Psoas muscle (tissue), 8 donors: ENCODE measurements at places on chromosomes 7 and 10. TPM values are rescaled to one million over a fixed set of nuclear protein-coding genes. Genes with fewer than 3 reads are reported as not detected.

GRCh38 chr7:44973610-44974401 is 5.0 kb downstream of the MYO1G start:
- no peak for DNase-seq

DNA sequence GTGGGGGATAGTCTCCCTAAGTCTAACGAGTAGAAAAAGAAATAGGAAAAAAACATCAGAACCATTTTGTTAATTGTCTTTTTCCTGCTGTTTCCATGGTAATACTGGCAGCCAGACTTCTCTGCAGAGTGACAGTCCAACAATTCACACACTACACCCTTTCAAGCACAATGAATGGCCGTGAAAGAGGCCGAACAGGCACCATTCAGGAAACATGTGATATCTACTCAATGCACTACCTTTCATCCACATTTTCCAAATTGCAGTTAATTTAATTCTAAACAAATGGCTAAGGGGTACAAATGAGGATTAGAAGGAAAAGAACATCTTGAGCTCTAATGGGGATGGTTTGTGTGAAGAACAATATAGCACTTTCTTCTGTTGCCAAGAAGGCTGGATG is 358.5 kb upstream of the ANKRD30A start:
- DNase-seq, result no peak

DNA sequence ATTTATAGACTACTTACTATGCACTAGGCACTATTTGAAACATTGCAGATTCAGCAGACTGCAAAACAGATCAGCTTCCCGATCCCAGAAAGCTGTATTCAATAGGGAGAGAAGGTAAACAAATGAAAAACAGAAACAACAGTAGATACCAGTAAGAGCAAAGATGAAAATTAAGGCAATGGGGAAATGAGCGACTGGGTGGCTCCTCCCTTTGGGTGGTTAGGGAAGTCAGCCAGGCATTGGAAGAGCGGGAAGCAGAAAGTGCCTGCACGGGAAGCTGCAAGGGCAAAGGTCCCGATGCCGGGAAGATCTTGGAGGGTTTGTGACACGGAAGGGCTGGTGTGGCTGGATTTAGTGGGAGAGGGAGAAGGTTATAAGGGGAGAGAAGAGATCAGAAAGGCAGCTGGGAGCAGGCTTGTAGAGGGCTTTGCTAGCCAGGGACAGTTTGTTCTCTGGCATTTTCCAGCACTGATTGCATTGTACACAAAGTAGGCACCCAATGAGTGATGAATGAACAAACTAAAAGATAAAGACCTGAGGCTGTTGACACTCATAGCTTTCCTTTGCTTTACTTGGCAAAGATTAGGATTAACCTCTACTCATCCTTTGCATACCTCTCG is 67.8 kb downstream of the NAMPT start:
- DNase-seq, result peak; percentile 76

- DNase-seq, result no peak
Measured at GRCh38 chr10:8221451-8221850, 167.0 kb downstream of the GATA3 start.

GRCh38 chr10:119358152-119358512 is 150.8 kb downstream of the GRK5 start:
- no peak for DNase-seq

GRCh38 chr10:44994752-44995530 is 5.8 kb upstream of the ZNF22 start:
- peak; percentile 71 for DNase-seq

Gene ACTR3C
- total RNA-seq, result 3.3 TPM

Gene OR9A2
- not detected for total RNA-seq

DNA sequence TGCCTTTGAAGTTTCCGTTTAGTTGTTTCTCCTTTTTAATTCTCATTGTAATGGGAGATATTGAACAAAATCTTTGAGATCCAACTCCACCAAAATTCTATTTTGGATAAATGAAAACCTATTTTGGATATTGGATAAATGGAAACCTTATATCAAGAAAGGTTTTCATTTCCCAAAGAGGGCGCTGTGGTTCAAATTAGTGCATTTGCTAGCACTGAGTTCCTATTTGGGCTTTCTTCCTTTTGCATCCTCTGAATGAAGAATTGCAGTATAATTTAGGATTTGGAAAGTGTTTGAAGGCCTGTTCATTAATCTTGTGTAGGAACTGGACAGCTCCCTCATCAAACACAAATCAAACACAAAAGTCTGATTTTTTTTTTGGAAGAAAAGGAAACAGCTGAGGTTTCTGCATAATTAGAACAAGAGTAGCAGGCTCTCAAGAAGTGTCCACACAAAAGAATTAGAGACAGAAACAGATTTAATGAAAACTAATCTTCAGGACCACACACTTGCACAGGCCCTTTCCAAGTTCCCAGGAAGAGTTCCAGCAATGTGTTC is 80.8 kb upstream of the KLF14 start:
- DNase-seq, result no peak

Gene NOS3
- 6.0 TPM for total RNA-seq

- no peak for DNase-seq
Measured at GRCh38 chr10:19922236-19922963, 106.2 kb downstream of the PLXDC2 start.

Gene C7orf33
- total RNA-seq, result not detected

DNA sequence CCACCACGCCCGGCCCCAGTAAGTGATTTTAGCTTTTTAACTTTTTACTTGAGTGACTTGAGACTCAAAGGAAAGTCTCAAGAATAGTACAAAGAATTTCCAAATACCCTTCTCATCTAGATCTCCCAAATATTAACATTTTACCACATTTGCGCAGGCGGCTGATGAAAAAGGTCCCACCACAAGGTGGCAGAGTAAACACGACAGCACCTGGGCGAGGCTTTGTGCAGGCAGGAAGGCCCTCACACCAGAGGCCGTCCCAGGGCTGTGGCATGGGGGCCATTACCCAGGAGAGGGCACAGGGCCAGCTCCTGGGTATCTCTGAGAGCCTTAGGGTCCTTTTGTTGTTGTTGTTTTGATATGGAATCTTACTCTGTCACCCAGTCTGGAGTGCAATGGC is 50.0 kb upstream of the WIPI2 start:
- no peak for DNase-seq

Gene ACTL6B
- total RNA-seq, result not detected

DNA sequence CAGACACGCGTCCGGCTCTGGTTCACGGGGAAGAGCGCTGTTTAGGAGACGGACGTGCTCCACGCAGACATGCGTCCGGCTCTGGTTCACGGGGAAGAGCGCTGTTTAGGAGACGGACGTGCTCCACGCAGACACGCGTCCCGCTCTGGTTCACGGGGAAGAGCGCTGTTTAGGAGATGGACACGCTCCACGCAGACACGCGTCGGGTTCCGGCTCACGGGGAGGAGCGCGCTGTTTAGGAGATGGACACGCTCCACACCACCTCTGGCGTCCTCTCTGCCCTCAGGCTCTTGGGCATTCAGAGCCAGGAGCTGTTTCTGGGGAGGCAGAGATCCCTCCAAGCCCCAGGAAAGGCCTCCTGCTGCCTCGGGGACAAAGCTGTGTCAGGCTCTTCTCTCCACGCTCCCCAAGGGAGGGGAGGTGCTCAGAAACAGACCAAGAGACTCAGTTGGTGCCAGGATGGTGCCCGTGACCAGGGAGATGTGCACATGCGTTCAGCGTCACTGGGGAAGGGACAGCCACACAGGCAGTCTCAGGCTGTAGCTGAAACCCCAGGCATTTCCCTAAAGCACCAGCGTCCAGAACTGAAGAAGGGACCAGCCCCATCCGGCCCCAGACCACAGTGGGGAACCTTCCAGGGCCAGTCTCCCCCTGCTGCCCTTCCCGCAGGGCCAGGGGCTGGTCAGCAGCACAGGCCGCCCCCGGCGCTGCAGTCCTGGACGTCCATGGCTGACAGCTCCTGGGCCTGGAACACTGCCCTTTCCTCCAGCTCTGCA is 175.6 kb downstream of the ELFN1 start:
- DNase-seq, result no peak

GRCh38 chr10:6648894-6649720 is 69.0 kb upstream of the PRKCQ start:
- no peak for DNase-seq

Gene NUTM2B
- 0.74 TPM for total RNA-seq

- DNase-seq, result no peak
Measured at GRCh38 chr10:86688398-86688921, 20.1 kb downstream of the LDB3 start.

- no peak for DNase-seq
Measured at GRCh38 chr7:30240106-30240800, 44.1 kb upstream of the ZNRF2 start.

DNA sequence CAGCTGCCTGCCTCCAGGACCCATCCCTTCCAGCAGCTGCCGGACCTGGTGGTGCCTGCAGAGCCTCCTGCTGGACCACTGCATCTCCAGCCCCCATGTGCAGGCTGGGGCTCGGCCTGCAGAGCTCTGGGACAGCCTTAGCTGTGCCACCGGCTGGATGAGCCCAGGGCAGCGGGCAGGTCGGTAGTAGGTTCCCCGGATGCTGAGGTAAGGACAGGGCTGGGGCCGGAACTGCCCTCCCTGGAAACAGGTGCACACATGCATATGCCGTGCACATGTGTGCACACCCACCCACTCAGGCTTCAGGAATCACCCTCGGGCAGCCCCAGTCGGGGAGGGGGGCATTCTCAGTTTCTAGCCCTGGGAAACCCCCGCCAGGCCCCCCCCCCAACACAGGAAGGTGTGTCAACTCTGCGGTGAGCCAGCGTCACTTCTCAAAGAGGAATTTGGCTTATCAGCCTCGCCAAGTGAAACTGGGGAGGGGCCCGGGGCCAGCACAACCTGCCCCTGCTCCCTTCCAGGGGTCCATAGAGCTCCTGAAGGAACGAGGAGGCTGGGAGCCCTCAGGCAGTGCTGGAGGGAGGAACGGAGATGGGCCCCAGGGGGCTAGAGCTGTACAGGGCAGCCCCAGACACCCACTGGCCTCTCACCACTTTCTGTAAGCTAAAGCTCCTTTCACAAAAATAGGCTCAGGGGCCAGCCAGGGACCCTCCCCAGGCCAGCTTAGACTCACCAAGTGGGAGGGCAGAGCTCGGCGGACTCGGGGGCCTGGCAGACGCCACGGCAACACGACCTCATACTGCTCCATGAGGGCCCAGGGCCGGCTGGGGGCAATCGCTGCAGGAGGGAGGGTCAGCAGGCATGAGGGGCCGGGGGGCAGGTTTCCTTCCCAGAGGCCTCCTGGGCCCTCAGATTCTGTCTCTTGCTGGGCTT is 1.7 kb downstream of the ADAM8 start:
- no peak for DNase-seq

GRCh38 chr10:125134916-125135770 is 25.2 kb downstream of the CTBP2 start:
- no peak for DNase-seq

Gene ASB4
- 11.9 TPM for total RNA-seq

- no peak for DNase-seq
Measured at GRCh38 chr7:141276031-141276430, 202.2 kb downstream of the TMEM178B start.

GRCh38 chr10:88036126-88036525 is 172.7 kb downstream of the PTEN start:
- DNase-seq, result no peak
